Fibroblast of lung (primary cell): ENCODE measurements at places on chromosomes 1 and 21.

GRCh38 chr21:45139473-45139872, 65.1 kb downstream of the ADARB1 start:
- DNase-seq, result no peak

DNA sequence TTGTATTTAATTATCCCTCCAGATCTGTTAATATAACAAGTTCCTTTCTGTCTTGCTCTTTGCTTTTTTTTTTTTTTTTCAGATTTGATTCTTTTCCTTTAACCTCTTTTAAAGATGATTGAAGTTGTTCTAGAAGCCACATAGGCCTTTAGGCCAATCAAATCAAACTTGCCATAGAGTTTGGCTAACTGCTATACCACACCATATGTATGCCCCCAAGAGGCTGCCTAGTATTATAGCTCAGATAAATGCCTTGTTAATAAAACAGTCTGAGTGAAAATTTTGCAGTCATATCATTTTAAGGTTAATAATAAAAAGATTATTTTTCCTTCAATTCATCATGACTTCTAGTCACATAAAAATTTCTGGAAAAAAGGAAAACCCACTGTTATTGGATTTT, 696.0 kb upstream of the CHRM3 start:
- peak; percentile 60 for DNase-seq

- no peak for DNase-seq
Measured at GRCh38 chr1:167775178-167775577, 53.4 kb downstream of the MPZL1 start.

DNA sequence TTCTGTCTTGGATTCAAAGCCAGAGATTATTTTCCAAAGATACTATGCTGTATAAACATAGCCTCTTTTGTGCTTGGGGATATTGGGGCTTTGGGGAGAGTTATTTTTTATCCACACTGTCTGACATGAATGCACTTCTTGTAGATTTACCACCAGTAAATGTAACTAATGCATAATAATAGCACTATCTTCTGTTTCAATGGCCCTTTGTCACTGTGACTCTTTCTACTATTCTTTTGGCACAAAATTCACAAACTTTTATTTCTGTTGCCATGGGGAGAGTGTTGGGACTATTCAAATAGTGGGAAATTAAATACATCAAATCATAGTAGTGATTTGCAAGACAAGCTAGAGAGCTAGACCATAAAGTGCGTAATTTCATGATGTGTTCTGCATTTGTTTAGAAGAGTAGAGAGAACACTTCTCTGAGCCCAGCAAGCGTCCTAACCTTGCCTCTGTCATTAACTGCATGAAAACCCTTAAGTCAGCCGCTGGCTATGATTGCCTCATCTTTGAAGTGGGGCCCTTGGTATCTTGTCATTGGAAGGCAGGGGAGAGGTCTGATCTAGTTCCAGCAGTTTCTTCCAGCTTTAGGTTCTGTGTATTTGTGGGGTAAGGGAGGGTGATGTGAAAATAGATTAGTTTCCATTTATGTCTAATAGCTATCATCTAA, 154.4 kb downstream of the HHAT start:
- DNase-seq, result no peak

- DNase-seq, result peak; percentile 38
Measured at GRCh38 chr1:45493116-45493697, 2.2 kb upstream of the TESK2 start.

- DNase-seq, result peak; percentile 90
Measured at GRCh38 chr1:192550922-192551534, 24.5 kb upstream of the RGS1 start.

DNA sequence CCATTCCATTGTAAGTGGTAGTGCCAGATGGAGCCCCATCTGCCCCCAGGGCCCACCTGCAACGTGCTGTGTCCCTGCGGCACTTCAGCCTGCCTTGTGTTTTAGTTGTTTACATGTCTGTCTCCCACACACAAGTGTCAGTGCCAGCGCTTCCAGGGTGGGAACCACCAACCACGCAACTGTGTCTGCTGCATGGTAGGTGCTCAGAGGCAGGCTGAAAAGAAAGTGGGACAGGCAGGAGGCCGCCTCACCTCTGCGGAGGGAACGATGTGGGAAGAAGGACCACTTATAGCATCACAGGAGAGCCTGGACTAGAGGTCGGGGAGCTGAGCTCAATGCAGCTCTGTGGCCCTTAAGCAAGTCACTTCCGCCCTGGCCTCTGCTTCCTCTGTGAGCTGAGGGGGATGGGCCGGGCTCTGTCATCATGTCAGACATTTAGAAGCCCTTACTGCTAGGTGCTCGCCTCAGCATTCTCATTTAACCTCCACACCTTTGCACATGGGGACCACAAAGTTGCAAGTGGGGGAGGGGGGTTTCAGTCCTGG, 17.9 kb downstream of the SLC9A1 start:
- DNase-seq, result no peak

GRCh38 chr1:40690771-40691537, 550 bp upstream of the NFYC start:
- DNase-seq, result no peak

- no peak for DNase-seq
Measured at GRCh38 chr1:176469450-176470010, 6.6 kb downstream of the PAPPA2 start.

DNA sequence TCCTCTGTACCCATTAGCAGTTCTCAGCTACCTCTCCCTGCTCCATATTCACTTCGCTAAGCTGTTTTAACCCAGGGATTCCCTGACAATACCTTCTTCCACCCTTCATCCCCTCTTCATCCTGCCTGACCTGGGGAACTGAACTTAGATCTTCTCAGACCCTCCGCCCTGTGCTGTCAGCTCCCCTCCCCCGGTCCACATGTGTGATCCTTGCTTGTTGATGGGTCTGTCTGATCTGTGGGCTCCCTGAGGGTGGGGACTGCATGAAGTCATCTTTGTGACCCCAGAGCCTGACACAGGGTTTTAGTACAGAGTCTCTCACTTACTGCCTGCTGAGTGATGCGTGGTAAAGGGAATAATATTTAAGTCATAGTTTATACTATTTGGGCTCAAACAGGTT, 11.8 kb downstream of the CHAF1B start:
- DNase-seq, result no peak

DNA sequence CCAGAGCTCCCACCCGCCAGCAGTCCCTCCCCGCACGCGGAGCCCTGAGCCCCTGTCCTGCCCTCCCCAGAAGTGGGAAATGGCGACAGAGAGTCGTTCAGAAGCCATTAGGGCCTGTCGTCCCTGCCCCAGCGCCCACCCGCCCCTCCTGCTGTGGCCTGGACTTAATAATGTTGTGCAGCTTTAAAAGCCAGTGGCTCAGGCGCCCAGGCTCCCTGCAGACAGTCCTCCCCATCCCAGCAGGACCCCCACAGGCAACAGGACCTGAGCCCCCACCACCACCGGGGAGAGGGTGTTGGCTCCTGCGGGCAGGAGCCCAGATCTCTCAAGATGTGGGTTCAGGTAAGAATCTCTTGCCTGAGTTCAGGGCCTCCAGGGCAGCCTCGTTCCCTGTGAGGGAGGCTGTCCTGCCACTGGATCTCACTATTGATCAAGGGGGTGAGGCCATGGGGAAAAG, 125.3 kb upstream of the RUNX3 start:
- no peak for DNase-seq

DNA sequence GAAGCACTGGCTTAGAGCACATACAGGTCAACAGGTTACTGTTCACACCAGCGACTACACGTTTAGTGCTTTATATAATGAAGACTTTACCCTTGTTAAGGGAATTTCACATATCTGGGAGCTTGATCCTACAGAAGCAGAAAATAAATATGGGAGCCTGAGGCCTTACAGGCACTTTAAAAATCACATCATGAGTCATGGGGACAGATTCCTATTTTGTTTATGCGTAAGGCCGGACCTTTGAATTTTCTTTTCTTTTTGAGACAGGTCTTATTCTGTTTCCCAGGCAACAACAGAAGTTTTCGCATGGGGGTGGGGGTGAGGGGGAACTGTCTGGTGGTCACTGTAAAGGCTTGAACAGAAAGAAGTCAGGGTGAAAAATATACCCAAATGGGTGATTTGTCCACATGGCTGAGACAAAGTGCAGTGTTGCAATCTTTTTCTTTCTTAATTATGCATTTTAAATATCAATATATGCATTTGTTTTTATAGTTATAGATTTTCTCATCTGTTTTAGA, 276.7 kb downstream of the KCNH1 start:
- DNase-seq, result no peak

- DNase-seq, result no peak
Measured at GRCh38 chr1:76256289-76257223, 182.0 kb downstream of the ST6GALNAC3 start.

DNA sequence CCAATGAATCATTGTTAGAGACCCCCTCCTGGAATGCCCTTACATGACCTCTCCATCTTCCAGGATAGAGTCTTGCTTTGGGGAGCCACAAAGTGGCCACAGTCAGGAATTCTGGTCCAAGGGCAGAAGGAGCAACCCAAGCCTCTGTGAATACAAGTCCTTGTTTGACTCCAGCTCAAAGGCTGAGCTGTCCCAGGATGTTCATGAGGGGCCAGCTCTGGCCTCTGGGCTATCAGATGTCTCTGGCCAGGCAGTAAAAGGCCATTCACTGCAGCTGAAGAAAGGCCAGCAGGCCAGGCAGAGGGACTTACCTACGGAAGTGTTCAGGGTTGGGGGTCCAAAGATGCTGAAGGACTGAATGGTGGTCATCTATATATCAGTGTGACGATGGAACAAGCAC, 98.3 kb upstream of the IPO9 start:
- no peak for DNase-seq

DNA sequence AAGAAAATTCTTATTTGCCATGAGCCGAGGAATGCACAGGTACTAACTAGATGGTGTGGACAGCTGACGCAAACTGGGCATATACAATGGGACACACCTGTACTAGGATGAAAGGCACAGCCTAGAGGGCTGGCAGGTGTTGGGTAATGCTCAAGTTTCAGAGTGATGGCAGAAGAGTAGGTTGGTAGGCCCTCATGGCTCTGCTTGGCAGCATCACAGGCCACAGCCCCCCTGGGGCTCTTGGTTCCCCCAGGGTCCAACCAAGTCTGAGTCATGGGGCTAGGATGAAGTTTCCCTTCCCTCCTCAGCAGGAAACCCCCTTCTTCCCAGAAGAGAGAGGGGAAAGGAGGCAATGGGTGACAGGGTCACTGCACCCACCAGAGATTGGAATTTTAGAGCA, 35.2 kb downstream of the SPEN start:
- no peak for DNase-seq

DNA sequence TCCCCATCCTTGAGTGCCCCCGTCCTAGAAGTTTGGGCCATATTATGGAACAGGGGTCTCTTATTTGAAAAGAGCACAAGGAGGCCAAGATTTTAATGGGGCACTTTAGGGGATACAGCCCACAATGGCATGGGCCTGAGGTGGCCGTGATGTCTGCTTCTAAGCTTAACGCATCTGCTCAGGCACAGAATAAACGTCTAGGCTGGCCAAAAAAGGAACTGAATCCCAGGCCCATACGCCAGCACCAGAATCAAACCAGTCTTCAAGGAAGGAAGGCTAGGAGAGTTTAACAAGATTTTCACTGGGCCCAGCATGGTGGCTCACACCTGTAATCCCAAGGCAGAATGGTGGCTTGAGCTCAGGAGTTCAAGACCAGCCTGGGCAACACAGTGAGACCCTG, 9.2 kb upstream of the SARS1 start:
- DNase-seq, result no peak

- DNase-seq, result no peak
Measured at GRCh38 chr1:79037085-79037484, 30.6 kb upstream of the ADGRL4 start.

DNA sequence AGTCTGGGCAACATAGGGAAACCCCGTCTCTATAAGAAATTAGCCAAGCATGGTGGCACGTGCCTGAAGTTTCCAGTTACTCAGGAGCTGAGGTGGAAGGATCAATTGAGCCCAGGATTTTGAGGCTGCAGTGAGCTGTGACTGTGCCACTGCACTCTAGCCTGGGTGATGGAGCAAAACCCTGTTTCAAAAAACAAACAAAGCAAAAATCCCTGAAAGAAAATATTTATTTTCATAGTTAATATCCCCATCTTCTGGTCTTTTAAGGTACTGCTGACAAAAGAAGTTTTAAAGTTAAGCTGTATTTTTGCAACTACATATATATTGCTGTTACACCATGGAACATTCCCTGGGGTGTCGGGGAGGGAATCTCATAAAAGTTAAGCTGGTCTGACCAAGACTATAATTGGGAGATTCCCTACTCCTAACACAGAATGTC, 26.0 kb downstream of the VAMP4 start:
- DNase-seq, result peak; percentile 38
